ENCODE measurements at places on chromosomes 6 and 20.

- DNase-seq, result no peak
Measured at GRCh38 chr6:124073021-124073420, 269.4 kb downstream of the NKAIN2 start.

- no peak for DNase-seq
Measured at GRCh38 chr20:5535125-5535756, 215.0 kb upstream of the SHLD1 start.

DNA sequence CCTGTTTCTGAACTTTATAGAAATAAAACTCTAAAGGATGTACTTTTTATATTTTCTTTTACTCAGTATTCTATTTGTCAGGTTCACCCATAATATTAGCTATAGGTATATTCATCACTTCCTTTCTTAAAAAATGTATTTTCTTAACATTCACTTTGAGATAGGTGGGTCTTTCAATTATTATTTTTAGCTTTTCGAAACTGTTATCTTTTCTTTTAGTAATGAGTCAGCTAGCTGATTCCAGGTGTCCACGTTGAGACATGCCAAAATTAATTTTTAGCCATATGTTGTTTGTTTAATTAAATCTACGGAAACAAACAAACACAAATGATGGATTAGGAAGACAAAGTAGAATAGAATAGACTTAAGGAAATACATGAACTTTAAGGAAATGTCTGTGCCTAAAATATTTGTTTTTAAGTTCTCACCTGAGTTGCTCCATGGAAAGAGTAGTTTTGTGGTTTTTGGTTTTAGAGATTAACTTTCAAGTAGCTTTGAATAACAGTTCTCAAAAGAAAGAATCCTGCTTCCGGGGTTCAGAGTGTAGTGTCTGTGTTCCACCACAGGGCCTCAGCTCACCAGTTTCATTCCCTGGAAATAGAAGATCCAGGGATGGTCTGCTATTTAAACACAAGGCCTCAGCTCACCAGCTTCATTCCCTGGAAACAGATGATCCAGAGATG lies 435.0 kb downstream of the HAO1 start:
- no peak for DNase-seq

GRCh38 chr6:158869826-158870648 lies 50.9 kb upstream of the EZR start:
- DNase-seq, result peak; percentile 51

All from stimulated activated CD4-positive, alpha-beta T cell treated with anti-CD3 and anti-CD28 coated beads, Interleukin-2, amount 100 ng/mL, for 24 hours (primary cell).